RCC 7860 (cell line): ENCODE measurements at places on chromosomes 6 and 20.

DNA sequence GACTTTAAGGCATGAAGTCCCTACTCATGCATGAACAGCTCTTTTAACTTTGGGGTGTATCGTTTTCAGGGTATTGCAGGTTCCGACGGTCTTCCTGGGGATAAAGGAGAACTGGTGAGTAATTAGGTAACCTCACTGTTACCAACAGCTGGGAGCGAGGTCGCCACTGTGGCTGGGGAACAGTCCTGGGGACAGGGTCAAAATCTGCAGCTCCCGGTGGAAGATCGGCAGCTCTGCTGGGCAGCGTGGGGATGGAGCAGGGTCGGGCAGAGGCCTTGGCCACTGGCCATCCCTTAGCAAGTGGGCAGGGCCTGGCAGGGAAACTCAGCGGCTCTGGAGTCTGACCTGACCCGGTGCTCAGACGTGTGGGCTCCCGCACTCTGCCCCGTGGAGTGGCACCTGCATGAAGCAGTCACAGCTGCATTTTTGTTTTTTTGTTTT, 16.1 kb downstream of the COL9A3 start:
- no peak for DNase-seq

DNA sequence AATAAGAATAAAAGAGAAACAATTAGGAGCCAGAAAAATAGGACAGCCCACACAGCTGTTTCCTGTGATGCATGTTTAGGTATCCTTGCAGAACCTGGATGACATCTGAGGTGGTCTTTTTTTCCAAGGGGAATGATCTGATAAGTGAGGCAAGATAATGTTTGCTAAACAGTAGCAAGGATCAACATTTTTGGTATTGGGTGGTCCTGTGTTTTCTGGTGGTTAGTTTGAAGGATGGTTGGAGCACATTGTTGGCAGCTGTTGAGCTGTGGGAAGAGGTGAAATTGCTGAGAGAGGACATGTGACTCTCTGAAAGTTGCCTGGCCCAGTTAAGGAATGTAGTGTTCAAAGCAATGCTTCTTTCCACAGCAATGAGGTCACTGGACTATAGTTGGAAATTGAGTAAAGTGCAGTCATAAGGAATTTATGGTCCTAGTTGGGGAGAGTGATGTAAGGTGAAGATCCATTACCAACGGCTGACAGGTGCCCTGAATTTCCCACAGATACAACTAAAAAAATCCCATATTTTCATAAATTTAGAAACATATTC, 270.2 kb upstream of the IMPG1 start:
- no peak for DNase-seq

DNA sequence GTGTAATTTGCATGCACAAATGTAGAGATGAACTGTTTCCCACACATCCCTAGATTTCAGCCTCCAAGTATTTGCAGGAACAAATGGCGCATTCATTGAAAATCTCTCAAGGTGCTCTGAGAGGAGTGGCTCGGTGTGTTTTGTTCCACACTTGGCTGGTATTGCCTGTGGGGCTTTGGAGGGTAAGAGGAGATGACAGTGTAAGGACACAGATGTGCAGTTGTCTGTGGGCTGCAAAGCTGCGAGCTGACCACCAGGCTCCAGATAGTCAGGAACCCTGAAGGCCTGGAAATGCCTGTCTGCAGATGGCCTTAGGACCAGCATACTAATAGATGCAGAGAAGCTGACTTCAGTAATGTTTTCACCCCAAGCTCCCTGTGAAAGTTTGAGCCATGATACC, 57.7 kb upstream of the PBOV1 start:
- no peak for DNase-seq

DNA sequence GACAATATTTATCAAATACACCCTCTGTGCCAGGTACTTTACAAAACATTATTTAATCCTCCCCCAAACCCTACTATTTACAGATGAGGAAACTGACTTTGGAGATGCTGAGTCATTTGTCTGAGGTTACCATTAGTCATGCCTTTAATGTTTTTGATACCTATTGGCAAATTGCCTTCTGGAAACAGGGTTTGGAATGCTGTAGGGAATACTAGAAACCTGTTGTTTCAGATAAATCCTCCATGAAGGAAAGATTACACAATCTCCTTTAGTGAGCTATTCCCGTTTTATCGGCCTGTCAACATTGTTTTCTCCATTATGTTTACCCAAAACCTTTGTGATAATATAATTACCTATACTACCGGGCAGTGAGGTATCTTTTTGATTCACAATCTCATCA, 93.6 kb upstream of the ADGRF1 start:
- peak; percentile 84 for DNase-seq
